ENCODE measurements at places on chromosomes 5 and 9.

GRCh38 chr5:160473681-160474080 lies 52.0 kb downstream of the PTTG1 start:
- no peak for DNase-seq

DNA sequence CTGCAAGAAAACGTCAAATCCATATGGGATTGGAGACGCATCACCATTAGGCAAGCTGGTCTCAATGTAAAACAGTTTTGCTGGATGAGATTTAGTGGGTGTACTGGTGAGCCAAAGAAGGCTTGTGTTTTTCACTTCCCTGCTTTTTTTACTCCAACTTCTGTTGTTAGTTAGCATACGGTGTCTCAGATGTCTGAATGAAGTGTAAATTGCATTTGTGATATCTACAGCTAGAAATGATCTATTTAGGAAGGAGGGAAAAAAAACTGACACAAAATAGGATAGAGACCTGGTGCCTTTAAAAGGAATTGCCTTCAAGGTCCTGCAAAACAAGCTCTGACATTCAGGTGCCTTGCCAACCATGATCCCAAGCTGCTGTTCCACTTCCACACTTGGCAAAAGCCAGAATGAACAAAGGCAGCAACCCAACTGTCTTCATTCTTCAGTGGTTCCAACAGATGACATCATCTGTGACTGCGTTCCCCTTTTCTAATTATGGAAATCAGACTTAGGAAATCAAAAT lies 104.2 kb upstream of the RAI14 start:
- DNase-seq = no peak

DNA sequence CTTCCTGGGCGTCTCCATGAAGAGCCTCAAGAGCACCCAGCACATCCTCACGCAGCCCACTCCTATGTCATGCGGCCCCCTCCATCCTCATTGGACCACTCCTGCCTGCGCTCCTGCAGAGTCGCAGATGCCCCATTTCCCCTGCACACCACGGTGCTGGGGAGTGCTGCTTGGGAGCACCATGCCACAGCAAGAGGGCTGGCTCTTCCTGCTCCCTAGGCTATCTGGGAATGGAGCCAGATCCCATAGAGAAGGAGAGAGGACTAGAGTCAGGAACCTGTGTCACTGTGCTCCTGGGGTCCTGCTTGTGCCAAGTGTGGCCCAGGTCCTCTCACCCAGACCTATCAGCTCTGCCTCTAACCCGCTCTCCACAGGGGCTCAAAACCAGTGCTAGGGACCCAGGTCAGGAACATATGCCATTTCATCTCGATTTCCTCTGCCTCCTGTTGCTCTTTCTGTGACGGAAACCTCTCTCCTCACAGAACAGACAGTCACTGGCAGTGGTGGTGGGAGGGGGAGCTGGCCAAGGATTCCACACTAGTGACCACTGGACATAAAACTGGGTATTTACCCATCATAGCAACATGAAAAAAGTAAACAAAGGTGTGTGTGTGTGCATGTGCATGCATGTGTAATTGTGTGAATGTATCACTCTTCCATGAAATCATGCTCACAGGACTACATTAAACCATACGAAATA lies 178.4 kb downstream of the TTLL11 start:
- DNase-seq = no peak

- DNase-seq = no peak
Observed at GRCh38 chr5:11757661-11758060, 146.6 kb downstream of the CTNND2 start.

- no peak for DNase-seq
Observed at GRCh38 chr5:169602535-169602934, 19.0 kb downstream of the SPDL1 start.

DNA sequence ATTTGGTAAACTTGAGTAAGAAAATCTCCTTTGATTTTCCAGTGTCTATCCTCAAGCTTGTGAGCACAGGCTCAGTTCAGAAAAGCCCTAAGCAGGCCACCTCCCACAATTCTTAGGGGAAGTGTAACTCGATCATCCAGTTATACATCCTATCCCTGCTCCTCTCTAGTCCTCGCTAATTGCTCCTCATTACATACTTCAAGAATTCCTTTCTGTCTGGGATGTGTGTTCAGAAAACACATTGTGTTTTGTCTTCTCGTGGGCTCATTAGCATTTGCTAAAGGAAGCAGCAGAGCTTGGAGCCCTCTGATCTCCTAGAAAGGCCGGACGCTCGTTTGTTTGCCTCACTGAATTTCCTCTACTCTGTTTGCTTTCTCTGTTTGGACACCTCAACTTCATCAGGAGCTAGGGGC lies 268.2 kb upstream of the RFX3 start:
- no peak for DNase-seq

DNA sequence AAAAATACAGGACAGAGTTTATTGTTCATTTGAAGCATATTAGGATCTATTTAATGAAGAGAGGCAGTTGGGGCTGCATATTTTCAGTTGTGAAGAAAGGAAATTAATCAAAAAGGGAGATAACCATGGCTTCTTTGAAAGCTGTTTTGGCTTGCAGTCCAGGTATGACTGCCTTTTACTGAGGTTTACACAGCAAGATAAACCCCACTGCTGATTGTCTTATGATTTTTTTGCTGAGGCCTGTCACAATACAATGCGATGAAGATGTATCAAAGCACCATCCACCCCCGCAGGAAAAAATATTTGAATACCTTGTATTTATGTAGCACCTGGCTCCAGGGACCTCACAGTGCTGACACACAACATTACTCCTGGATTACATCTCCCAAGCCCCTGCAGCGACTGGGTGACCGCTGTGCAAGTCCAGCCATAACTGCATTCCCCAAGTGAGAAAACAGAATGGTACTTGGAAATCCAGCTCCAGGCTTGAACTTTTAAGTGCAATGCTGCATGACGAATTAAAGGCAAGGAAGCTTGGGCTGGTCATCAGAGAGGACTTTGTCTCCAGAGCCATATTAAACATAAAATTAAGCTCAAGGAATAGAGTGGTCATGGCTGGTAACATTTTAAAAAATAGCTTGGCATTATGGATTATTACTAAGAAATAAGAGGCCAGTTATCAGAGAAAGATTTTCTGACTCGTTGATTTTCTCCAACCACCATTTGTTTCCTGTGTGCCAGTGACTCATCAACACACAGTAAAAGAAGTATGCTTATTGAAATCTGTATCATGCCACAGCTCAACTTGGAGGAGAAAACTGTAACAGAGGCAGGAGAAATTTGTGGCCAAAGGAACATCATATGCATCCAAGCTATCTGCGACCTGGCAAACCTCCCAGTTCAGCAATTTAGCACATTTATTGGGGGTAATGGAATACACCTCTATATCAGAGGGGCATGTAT lies 374.2 kb downstream of the MAN2A1 start:
- DNase-seq = no peak

GRCh38 chr5:124952079-124952478 lies 205.6 kb upstream of the ZNF608 start:
- no peak for DNase-seq

DNA sequence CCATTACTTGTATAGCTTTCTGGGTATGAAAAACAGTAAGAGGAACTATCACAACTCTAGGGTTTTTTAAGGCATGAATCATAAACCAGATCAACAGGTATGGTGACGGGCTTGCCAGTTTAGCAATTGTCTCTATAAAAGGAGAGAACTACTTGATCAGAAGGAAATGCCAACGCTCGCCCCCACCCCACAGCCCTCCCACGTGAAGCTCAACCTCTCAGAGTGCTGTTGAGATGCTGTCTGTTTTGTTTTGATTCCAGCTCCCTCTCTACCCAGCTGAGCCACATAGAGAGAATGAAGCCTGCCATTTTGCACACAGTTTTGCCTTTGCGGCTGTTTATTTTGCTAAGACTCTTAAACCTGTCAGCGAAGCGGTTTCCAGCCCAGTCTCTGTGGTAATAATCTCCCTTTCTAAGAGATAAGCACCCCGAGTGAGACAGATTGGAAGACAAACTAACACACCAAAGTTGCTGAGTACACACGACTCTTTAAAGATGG lies 257.9 kb upstream of the ANKRD55 start:
- DNase-seq = no peak

DNA sequence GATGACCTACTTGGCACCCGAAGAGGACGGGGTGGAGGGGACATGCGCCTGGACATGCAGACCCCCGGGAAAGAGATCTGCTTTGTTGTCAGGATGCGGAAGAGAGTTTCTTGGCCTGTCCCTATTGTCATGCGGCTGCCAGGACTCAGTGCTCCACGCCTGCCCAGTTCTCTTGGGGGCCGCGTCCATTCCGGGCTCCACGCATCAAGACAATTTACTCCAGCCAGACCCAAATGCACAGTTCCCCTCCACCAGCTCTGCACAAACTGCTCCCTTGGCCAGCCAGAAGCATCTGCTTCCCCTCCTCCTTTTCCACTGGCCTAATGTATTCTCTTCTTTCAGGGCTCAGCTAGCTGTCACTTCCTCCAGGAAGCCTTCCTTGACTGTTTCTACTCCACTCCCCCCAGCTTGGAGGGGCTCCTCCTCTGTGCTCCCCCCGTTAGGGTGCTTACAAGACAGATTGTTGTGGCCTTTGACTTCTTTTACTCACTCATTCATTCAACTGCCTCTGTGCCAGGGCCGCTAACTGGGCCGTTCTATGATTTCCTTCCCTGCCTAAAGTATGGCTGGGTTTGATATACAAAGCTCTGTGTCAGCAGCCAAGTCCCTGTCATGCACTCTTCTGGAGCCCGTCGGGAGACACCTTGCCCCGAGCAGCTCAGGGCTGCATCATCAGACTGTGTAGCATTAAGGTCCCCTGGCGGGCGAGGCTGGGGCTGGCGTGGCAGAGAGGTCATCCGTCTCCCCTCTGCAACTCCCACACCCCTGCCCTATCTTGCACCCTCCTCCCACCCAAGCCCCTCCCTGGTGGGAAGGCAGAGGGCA lies 6.6 kb downstream of the FIBCD1 start:
- no peak for DNase-seq

DNA sequence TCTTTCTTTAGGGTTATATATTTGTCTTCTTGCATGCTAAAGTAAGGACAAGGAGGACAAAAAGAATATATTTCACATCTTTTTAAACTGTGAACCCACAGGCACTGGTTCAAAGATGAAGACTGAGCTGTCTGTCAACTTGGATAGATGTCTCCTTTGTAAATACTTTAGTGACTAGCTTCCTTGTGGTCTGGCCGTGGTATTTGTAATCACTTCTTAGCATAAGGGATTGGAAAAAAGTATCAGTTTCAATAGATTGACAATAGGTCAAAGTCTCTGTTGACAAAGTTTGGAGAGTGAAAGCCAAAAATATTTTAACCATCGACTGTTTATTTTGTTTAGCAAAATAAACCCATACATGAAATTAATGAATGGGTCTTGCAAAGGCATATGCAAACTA lies 91.4 kb downstream of the TMEM167A start:
- DNase-seq = no peak

DNA sequence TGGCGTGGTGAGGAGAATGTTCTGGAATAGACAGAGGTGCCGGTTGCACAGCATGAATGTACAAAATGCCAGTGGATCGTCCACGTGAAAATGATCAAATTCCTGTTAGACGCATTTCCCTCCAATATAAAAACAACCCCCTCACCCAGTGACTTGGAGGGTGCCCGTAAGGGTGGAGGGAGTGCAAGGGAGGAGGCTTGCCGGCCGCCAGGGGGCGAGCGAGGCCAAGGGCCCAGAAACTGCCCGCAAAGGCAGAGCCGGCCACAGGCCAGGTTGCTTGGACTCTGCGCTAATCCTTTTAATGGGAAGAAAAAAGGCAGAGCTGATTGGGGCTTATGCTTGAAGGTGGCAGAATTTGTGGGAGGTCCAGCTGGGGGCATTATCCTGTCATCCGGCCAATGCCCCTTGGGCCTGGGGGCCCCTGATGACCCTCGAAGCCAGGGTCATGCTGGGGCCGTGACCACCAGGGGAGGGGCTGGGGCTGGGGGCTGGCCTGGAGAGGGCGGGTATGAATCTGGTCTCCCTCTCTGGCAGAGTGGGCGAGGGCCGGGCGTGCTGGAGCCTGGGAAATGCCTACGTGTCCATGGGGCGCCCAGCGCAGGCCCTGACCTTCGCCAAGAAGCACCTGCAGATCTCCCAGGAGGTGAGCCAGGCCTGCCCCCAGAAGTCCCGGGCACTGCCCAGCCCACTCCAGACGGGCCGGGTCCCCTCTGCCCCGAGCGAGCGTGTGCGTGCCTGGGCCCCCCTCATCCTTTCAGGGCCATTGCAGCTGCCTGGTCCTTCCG lies 12.0 kb downstream of the GPSM1 start:
- no peak for DNase-seq

DNA sequence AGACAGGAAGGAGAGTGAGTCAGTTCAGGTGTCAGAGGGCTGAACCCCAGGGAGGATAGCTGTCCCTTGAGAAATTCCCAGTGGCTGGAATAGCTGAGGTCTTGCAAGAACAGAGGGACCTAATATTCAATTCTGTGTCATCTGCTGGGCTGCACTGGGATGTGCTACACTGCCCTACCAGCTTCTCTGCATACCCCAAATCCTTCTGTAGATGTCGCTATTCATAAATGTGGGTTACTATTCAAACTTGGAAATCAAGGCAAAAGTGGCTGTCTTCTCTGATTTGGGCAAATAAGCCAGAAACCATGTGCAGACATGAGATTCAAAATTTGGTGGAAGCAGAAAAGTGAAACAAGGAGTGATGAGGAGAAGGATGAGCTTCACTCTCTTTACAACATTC lies 16.3 kb downstream of the TNFSF8 start:
- DNase-seq = no peak

All from activated gamma-delta T cell (primary cell).